T-cell (primary cell): ENCODE measurements at places on chromosomes 1 and 21.

- peaks cover 11% of the 10 kb centered on the region for H3K4me1 ChIP-seq
- DNase-seq = no peak
- H3K27me3 ChIP-seq = no peaks in the 10 kb centered on the region
- H3K4me3 ChIP-seq = no peak overlapping the region
- peaks cover 42% of the 10 kb centered on the region for H3K36me3 ChIP-seq
Measured at GRCh38 chr21:46515109-46515508, 56.4 kb downstream of the DIP2A start.

GRCh38 chr1:216750031-216750627, 26.9 kb upstream of the ESRRG start:
- H3K4me3 ChIP-seq = no peak overlapping the region
- no peaks in the 10 kb centered on the region for H3K4me1 ChIP-seq
- DNase-seq = no peak
- H3K27ac ChIP-seq = no peak overlapping the region
- H3K36me3 ChIP-seq = no peaks in the 10 kb centered on the region

DNA sequence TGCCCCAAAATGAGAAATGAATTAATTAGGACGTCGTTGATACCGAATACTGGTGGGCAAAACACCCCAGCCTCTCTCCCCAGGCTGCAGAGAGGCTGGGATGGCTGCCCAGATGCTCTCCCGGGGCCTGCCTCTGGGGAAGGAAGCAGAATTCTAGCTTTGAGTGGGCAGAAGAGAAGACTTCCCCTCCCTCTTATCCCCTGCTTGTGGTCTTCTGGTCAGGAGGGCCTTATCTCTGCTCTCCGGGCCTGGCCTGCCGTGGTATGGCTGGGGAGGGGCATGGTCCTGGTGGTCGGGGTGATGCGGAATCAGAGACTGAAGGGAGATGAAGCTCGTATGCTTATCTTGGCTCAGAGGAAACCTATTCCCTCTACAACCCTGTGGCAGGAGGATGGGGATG, 9.8 kb upstream of the CSF3R start:
- H3K27ac ChIP-seq = no peak overlapping the region
- DNase-seq = no peak
- no peaks in the 10 kb centered on the region for H3K36me3 ChIP-seq
- no peak overlapping the region for H3K4me3 ChIP-seq
- H3K27me3 ChIP-seq = peaks cover 20% of the 10 kb centered on the region

DNA sequence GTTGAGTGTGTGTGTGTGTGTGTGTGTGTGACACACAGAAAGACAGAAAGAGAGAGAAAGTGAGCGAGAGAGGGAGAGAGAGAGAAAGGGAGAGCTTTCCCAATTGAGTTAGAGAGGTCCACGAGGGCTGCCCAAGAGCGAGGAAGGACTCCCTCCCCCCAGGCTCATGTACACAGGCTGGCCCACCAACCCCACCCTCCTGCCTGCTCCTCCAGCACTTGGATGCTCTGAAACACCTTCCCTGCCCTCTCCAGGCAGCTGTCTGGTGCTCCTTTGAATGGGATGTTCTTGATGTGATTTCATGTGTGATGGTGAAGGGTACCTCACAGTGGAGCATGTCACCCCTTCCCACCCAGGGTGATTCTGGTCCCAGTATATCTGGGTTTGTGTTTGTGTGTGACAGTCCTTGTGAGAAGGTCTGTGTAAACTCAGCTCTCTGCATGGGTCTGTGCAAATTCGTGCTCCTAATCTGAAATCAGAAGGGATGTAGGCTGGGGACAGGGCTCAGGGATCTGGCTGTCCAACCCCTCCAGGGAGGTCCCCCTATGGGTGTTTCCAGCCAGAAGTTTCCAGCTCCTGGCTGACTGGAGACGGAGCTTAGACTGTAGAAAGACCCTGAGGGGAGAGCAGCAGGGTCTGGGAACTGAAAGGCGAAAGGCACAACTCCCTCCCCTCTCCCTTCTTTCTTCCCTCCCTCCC, 6.8 kb upstream of the PEAR1 start:
- no peak overlapping the region for H3K27ac ChIP-seq
- H3K27me3 ChIP-seq = peaks cover 2% of the 10 kb centered on the region
- no peak for DNase-seq
- H3K4me1 ChIP-seq = no peaks in the 10 kb centered on the region

DNA sequence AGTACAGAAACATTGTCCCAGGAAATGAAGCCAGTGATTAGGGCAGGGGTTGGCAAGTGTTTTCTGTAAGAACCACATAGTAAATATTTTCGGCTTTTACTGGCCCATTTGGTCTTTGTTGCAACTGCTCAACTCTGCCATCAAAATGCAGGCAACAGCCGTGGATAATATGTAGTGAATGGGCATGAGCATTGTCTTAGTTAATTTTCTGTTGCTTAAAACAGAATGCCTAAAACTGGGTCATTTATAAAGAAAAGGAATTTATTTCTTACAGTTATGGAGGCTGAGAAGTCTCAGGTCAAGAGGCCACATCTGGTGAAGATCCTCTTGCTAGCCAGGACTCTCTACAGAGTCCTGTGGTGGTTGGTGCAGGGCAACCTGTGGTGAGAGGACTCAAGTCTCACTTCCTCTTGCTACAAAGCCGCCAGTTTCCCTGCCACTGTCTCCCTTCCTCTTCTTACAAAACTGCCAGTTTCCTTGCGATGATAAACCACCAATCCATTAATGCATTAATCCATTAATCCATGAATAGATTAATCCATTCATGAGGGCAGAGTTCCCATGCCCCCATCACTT, 166.4 kb downstream of the PSMG1 start:
- no peak overlapping the region for H3K27ac ChIP-seq
- H3K27me3 ChIP-seq = peaks cover 19% of the 10 kb centered on the region

DNA sequence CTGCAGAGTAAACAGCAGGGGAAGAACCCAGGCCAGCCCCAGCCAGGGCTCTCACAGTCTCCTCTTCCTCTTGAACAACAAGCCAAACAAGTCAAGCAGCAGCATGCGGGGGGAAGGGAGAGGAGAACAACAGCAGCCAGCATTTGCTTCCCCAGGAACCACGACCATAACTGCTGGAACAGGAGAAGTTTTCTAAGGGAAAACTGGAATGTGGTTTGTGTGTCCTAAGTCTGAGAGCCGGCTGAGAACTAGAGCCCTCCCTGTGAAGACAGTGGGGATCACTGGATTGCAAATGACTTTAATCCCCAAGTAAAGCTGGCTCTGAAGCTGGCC, 48.2 kb downstream of the COQ8A start:
- peaks cover 14% of the 10 kb centered on the region for H3K4me1 ChIP-seq
- DNase-seq = no peak
- H3K27me3 ChIP-seq = no peaks in the 10 kb centered on the region
- no peak overlapping the region for H3K27ac ChIP-seq
